ENCODE measurements at places on chromosomes 13 and 19. TPM values are rescaled to one million over a fixed set of nuclear protein-coding genes. Genes with fewer than 3 reads are reported as not detected.

- H3K4me1 ChIP-seq: peaks cover 38% of the 10 kb centered on the region
- H3K36me3 ChIP-seq: peaks cover 21% of the 10 kb centered on the region
- H3K27me3 ChIP-seq: no peaks in the 10 kb centered on the region
- H3K27ac ChIP-seq: no peak overlapping the region
- no peak for DNase-seq
These were observed 3.1 kb downstream of the AKAP11 start for GRCh38 chr13:42275098-42275471.

The RINL gene
- 71.3 TPM for total RNA-seq

DNA sequence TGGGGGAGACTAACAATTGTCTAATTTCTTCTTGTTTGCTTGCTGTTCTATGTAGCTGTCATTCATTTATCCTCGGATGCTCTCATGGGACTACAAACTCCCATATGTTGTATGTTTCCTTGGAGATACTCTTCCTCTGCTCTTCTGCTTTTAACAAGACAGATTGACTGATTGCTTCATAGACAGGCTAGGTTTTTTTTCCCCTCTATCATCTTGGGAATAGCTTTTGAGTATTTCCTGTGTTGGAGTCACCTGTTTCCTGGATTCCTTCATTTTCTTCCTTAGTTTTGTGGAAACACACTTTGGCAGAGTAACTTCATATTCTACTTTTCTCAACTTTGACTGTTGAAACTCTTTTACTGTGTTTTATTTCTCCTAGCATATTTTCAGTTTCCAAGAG lies 27.6 kb downstream of the EDNRB start:
- no peak overlapping the region for H3K4me3 ChIP-seq
- no peaks in the 10 kb centered on the region for H3K4me1 ChIP-seq
- no peak overlapping the region for H3K27ac ChIP-seq
- DNase-seq: no peak
- no peaks in the 10 kb centered on the region for H3K36me3 ChIP-seq

The TMEM86B gene
- total RNA-seq: 19.4 TPM

DNA sequence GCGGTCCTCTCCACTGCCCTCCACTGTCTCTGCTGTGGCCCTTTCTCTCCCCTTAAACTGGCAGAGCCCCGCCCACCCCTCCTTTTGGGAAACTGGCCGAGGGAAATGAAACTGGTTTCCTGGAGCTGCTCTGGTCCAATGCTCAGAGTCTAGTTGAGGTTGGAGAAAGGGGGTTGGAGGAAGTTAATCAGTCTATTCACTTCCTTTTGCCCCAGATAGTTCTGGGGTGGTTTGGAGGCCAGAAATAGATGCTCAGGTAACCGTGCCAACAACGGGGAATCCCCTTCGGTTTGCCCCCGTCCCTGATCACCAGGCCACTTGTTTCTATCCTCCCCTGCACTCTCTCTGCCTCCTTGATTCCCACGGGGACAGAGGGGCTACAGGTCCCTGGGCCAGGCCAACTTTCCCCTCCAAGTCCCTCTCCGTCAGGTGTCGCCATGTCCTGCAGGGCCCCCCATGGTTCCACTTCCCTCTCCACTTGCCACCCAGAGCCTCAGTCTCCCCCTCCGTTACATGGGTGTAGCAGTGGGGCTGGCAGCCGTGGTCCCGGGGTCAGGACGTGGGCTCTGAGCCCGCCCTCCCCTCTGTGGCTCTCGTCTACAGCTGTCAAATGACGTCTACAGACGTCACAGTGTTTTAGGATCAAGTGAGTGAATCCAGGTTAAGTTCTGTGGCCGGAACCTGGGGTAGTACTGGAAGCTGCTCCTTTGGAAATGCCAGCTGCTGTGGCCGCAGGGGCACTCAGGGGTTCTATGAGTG lies at the start of gene IL4I1:
TSS of gene IL4I1 (minus strand) at position 25 of the 759 bp plus-strand sequence. CDS start 727 bp downstream, outside the sequence.
- peak within 1 kb of the TSS; percentile 80 for H3K4me3 ChIP-seq
- H3K27ac ChIP-seq: peak within 1 kb of the TSS; percentile 91
- no peaks in the 10 kb centered on the region for H3K27me3 ChIP-seq
- peaks cover 24% of the 10 kb centered on the region for H3K4me1 ChIP-seq
- DNase-seq: peak; percentile 49

The PSPN gene
- 2.7 TPM for total RNA-seq

- H3K27me3 ChIP-seq: peaks cover 8% of the 10 kb centered on the region
- H3K4me3 ChIP-seq: no peak overlapping the region
- peaks cover 2% of the 10 kb centered on the region for H3K36me3 ChIP-seq
- peak; percentile 45 for DNase-seq
- H3K4me1 ChIP-seq: peaks cover 5% of the 10 kb centered on the region
These were observed 25.9 kb downstream of the FAM216B start for GRCh38 chr13:42807241-42807640.

GRCh38 chr13:49292742-49293486 lies 45.2 kb downstream of the CDADC1 start:
- H3K27ac ChIP-seq: peak overlapping the region; percentile 55
- H3K4me3 ChIP-seq: peak overlapping the region; percentile 60
- peaks cover 22% of the 10 kb centered on the region for H3K4me1 ChIP-seq
- H3K36me3 ChIP-seq: peaks cover 18% of the 10 kb centered on the region
- DNase-seq: peak; percentile 62
- H3K27me3 ChIP-seq: no peaks in the 10 kb centered on the region

DNA sequence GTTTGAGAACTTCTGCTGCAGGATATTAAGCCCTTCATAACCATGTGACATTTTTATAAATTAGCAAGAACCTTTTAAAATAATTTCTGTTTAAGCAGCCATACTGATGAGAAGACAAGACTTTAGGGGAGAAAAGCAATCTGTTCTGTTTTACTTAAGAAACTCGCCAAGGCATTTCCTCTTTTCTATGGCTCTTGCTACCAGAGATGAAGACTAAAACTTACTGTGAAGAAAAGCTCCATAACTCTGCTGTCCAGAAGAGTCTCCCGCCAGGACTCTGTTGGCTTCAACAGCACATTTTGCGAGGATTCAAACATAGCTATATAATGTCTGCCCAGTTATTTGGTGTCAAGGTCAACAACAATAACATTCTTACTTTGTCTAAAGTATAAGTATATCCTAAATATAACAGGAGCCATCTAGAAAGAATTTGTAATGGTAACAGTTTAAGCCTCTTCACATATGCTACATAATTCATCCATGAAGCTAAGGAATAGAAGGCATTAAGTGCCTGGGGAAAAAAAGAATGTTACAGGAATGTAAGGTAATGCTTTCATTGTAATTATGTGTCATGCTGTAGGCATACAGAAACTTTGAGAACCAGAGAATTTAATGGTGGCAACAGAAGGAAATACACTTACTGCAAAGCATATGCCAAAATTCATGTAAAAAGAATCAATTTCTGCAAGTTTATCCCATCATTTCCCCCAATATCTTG lies 53.2 kb upstream of the EEF1AKMT1 start:
- H3K27ac ChIP-seq: no peak overlapping the region
- H3K27me3 ChIP-seq: no peaks in the 10 kb centered on the region
- no peak for DNase-seq
- H3K36me3 ChIP-seq: peaks cover 5% of the 10 kb centered on the region

GRCh38 chr13:42946927-42947326 lies 45.1 kb downstream of the EPSTI1 start:
- DNase-seq: no peak
- H3K36me3 ChIP-seq: peaks cover 78% of the 10 kb centered on the region
- H3K4me3 ChIP-seq: no peak overlapping the region
- peaks cover 6% of the 10 kb centered on the region for H3K4me1 ChIP-seq
- no peaks in the 10 kb centered on the region for H3K27me3 ChIP-seq

The KLK4 gene
- not detected for total RNA-seq

The IZUMO2 gene
- not detected for total RNA-seq

DNA sequence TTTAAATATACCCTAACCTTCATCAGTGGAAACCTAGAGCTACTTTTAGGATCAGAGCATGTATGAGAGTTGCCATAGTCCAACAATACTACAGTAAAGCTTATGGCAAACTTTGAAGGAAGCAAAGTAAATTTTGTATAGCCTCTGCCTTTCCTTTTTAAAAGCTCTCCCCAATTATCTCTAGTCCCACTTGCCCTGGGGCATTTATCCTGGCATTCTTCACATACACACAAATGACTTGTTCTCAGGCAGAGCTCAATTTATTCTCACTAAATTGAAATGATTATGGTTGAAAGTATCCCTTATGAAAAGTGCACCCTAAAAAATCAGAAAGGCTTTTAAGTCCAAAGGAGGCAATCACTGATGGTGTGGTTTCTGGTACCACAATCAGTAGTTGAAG lies 94.1 kb upstream of the UFM1 start:
- DNase-seq: no peak
- no peaks in the 10 kb centered on the region for H3K27me3 ChIP-seq
- H3K4me3 ChIP-seq: no peak overlapping the region
- H3K36me3 ChIP-seq: no peaks in the 10 kb centered on the region

GRCh38 chr13:19169496-19169895 lies 12.1 kb downstream of the TUBA3C start:
- no peak overlapping the region for H3K27ac ChIP-seq
- no peaks in the 10 kb centered on the region for H3K27me3 ChIP-seq
- DNase-seq: no peak
- no peak overlapping the region for H3K4me3 ChIP-seq

The CPB2 gene
- not detected for total RNA-seq

GRCh38 chr13:27446986-27447583 lies 3.3 kb downstream of the MTIF3 start:
- H3K4me3 ChIP-seq: peak overlapping the region; percentile 78
- peak overlapping the region; percentile 93 for H3K27ac ChIP-seq
- H3K36me3 ChIP-seq: peaks cover 12% of the 10 kb centered on the region
- H3K27me3 ChIP-seq: peaks cover 2% of the 10 kb centered on the region
- H3K4me1 ChIP-seq: peaks cover 51% of the 10 kb centered on the region
- DNase-seq: no peak

- H3K4me3 ChIP-seq: no peak overlapping the region
- H3K27me3 ChIP-seq: peaks cover 3% of the 10 kb centered on the region
- H3K36me3 ChIP-seq: no peaks in the 10 kb centered on the region
- H3K4me1 ChIP-seq: peaks cover 12% of the 10 kb centered on the region
- no peak for DNase-seq
These were observed 717.9 kb downstream of the DIAPH3 start for GRCh38 chr13:59445812-59446211.

DNA sequence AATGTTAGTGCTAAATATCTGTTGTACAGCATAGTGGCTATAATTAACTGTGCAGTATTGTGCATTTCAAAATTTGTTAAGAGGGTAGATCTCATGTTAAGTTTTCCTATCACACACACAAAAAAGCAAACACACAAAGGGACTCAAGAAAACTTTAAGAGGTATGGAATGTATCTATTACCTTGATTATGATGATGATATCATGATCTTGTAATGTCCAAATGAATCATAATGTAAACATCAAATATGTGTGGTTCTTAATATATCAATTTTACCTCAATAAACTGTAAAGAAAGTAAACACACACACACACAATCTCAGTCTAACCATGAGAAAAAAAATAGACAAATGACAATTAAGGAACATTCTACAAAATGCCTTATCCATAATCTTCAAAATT lies 934.6 kb downstream of the SLITRK1 start:
- H3K4me1 ChIP-seq: no peaks in the 10 kb centered on the region
- H3K27ac ChIP-seq: no peak overlapping the region
- H3K27me3 ChIP-seq: no peaks in the 10 kb centered on the region

- DNase-seq: no peak
- H3K4me1 ChIP-seq: peaks cover 28% of the 10 kb centered on the region
- H3K27me3 ChIP-seq: no peaks in the 10 kb centered on the region
- H3K36me3 ChIP-seq: peaks cover 12% of the 10 kb centered on the region
- H3K27ac ChIP-seq: no peak overlapping the region
These were observed 391.2 kb downstream of the KLF12 start for GRCh38 chr13:73742982-73743381.

- peaks cover 9% of the 10 kb centered on the region for H3K36me3 ChIP-seq
- peak overlapping the region; percentile 83 for H3K27ac ChIP-seq
- peak overlapping the region; percentile 53 for H3K4me3 ChIP-seq
- H3K27me3 ChIP-seq: no peaks in the 10 kb centered on the region
These were observed 56.7 kb downstream of the AKAP11 start for GRCh38 chr13:42328672-42329071.

The CEACAM19 gene
- 0.40 TPM for total RNA-seq

DNA sequence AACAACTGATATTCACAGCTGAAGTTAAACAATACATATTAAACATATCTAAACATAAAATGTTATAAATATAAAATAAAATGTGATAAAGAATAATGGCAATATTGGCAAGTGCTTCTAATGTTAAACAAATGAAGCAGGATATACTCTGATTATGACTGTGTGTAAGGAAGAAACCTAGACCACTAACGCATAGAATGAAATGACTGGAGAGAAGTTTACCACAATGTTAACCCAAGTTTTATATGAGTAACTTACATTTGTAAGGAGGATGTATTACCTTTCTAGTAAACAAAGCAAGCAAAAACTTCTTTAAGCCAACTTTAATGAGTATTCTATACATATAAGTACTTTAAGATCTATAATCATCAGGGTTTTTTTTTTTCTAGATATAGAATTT lies 43.0 kb downstream of the RB1 start:
- H3K27me3 ChIP-seq: no peaks in the 10 kb centered on the region
- H3K36me3 ChIP-seq: peaks cover 54% of the 10 kb centered on the region
- H3K4me3 ChIP-seq: no peak overlapping the region
- H3K27ac ChIP-seq: no peak overlapping the region
- DNase-seq: no peak

DNA sequence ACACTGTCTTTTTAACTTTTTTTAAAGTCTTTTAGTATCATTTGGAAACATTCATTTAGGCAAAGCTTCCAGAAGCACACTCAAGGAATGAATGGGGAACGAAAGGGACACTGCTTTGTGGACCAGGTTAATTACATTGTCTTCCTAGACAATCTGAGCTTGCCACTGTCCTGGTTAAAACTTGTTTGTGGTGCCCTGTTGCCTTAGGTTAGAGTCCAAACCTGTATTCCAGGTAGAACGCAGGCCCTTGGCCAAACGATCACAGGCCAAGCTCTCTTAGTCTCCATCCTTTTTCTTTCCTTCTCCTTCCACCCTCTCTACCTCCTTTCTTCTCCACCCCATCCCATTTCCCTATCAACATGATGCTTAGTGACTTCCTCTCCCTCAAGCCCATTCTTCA lies 66.8 kb downstream of the ERCC5 start:
- no peak overlapping the region for H3K27ac ChIP-seq
- no peaks in the 10 kb centered on the region for H3K4me1 ChIP-seq
- peaks cover 12% of the 10 kb centered on the region for H3K27me3 ChIP-seq
- no peak for DNase-seq
- no peak overlapping the region for H3K4me3 ChIP-seq

- peaks cover 16% of the 10 kb centered on the region for H3K4me1 ChIP-seq
- H3K27me3 ChIP-seq: peaks cover 5% of the 10 kb centered on the region
- no peak overlapping the region for H3K27ac ChIP-seq
- DNase-seq: no peak
These were observed 57.2 kb upstream of the SERPINE3 start for GRCh38 chr13:51282322-51282721.

DNA sequence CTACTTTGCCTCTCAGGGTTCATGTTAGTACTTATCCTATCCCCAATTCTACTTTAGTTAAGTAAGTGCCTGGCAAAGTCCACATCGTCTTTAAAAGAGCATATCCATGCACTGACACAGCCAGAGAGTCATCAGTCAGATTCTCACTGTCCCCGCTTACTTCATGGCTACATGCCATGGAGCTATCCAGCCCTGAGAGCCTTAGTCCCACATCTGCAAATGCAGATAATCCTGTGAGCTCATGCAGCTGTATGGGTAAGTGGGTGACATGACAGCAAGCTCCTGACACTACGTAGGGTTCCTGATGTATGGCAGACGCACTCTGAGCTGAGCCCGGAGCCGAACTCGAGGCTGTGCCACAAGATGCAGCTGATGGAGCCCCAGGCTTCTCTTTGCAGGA lies 661.5 kb downstream of the LIG4 start:
- H3K36me3 ChIP-seq: no peaks in the 10 kb centered on the region
- H3K4me3 ChIP-seq: no peak overlapping the region
- H3K27me3 ChIP-seq: no peaks in the 10 kb centered on the region
- no peak overlapping the region for H3K27ac ChIP-seq
- DNase-seq: no peak

The ELSPBP1 gene
- total RNA-seq: not detected

All from activated naive CD8-positive, alpha-beta T cell treated with anti-CD3 and anti-CD28 coated beads, Interleukin-2, amount 10 ng/mL, durations not matched to agents 7 days and 5 days (primary cell).